ENCODE measurements at places on chromosomes 7 and 10. TPM values are rescaled to one million over a fixed set of nuclear protein-coding genes. Genes with fewer than 3 reads are reported as not detected.

The FIS1 gene
- total RNA-seq: 118 TPM

The POLR2J gene
- total RNA-seq: 53.2 TPM

The C10orf53 gene
- total RNA-seq: not detected

The GPC2 gene
- total RNA-seq: 3.6 TPM

The CYP3A5 gene
- total RNA-seq: not detected

The STK17A gene
- total RNA-seq: 161 TPM

The C10orf120 gene
- not detected for total RNA-seq

The PTPN12 gene
- total RNA-seq: 24.4 TPM

The BLNK gene
- 0.10 TPM for total RNA-seq

The GDF2 gene
- not detected for total RNA-seq

- no peak for DNase-seq
Observed at GRCh38 chr10:7291487-7292270, 119.2 kb downstream of the SFMBT2 start.

GRCh38 chr7:128005117-128005516 lies 26.1 kb downstream of the LRRC4 start:
- no peak for DNase-seq

DNA sequence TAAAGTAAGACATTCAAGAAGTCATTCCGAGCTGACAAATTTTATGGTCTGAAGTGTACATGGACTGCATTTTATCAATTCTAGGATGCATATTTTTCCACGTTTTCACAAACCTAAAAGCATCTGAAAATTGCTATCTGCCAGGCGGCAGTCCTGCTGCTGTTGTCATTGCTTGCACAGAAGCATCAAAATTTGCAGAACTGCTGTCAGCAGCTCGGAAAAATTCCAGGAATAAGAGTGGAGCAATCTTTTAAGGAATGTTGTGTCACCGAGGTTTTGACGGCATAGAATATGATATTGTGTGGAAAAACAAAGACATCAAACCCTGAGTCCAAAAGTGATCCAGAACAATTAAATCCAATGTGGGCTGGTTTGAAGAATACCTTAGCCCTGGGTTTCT lies 61.4 kb downstream of the CHCHD3 start:
- no peak for DNase-seq

DNA sequence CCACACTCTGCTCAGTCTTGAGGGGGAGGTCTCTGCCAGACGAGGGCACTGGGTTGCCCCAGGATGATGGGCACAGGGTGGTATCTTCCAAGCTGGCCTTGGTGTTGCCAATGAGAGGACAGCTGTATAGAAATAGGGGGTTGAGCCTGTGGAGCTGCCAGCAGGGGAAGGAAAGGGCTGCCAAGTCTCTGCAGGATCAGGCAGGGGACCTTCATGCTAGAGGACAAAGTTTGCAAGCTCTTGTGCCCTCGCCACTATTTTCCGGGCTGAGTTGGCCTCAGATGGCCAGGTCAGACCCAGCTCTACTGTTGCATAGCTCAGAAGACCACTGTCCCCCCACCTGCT lies 68.7 kb downstream of the ARHGAP22 start:
- DNase-seq: no peak

DNA sequence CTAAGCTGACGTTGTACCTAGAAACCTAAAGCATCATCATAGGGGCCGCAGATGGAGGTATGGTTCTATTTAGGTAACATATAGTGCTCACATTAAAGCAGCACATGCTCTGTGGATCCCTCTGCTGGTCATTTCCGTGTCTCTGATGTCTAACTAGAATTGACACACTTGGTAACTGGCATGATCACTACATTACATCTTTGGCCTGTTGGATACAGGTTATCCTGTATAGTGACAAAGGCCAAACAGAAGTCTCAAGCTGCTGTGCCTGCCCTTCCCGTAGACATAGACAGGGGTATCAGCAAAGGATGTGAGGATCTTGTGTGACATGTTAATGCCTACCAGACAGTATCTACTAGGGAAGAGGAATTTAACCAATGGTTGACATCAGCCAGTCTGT lies 51.2 kb downstream of the KIF5B start:
- peak; percentile 8 for DNase-seq

GRCh38 chr10:62613424-62613823 lies 191.1 kb upstream of the ADO start:
- DNase-seq: peak; percentile 54

DNA sequence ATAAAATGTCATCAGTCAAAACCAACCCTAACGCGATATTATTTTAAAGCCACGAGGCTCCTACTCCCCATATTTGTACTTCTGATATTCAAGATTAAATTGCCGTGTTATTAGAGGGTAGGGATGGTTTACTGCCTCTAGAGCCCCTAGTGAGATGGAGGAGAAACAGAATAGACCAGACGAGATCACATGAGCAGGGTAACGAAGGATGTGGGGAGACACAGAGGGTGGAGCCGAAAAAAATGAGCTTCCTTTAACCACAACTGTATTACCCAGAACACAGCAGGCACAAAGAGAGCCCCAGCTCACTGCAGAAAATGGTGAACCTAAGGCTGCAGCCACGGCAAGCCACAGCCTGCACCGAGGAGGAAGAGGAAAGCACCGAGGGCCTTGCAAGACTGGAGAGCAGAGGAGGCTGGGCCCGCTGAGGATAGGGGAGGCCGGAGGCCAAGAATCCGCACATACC lies 14.3 kb downstream of the ZC3HAV1 start:
- no peak for DNase-seq

DNA sequence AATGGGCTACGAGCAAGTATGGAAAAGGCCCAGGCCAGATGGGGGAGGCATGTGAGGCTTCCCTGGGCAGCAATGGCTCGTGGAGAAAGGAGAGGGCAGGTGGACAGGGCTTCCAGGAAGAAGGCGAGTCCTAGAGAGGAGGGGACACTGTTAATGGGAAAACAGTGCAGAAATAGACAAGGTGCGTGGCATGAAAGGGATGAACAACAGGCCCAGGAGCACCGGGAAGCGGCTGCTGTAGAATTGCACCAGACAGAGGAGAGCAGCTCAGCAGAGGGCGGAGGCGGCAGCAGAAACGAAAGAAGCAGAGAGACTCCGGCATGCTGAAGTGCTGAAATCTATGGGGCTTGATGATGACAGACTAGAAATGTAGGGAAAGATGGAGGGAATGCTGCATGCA lies 102.1 kb downstream of the PIP4K2A start:
- no peak for DNase-seq

DNA sequence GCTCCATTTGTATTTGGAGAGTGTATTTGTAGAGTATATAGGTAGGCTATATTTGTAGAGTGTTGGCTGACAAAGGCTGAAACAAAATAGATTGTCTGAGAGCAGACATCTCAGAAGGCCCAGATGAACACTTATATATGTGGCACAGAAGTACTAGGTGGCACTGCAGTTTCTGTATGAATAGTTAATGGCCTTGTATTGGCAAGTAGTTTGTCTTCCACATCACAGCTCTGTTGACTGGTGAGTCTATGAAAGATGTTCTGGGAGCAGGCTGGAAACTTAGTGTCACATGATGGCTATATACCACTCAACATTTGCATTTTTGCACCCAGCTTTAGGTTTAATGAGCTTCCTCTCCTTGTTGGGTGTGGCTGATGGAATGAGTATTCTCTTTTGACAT lies 51.9 kb downstream of the CCNY start:
- DNase-seq: no peak

GRCh38 chr10:117312430-117312829 lies 62.8 kb downstream of the PDZD8 start:
- DNase-seq: no peak

GRCh38 chr7:6271060-6271658 lies 1.3 kb downstream of the CYTH3 start:
- DNase-seq: peak; percentile 86

GRCh38 chr7:44959433-44959951 lies 19.3 kb downstream of the MYO1G start:
- peak; percentile 65 for DNase-seq

DNA sequence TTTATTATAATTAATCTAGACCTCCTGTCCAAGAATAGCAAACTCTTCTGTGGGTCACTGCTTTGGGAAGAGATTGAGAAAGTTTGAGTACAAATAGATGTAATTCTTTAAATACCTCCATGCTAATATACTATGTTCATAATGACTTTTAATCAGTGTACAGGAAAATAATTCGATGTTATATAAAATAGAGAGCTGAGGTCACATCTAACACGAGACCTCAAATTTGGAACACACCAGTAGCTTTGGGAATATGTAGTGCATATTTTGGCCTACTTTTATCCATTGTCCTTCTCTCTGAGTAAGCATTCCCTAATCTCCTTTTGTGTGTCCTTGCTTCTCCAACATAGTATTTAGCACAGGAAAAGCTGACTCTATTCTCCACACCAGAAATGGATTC lies 27.3 kb upstream of the CABCOCO1 start:
- DNase-seq: no peak

- no peak for DNase-seq
Observed at GRCh38 chr10:44049301-44050015, 335.4 kb downstream of the CXCL12 start.

GRCh38 chr7:151808400-151809145 lies 68.3 kb downstream of the PRKAG2 start:
- peak; percentile 78 for DNase-seq

DNA sequence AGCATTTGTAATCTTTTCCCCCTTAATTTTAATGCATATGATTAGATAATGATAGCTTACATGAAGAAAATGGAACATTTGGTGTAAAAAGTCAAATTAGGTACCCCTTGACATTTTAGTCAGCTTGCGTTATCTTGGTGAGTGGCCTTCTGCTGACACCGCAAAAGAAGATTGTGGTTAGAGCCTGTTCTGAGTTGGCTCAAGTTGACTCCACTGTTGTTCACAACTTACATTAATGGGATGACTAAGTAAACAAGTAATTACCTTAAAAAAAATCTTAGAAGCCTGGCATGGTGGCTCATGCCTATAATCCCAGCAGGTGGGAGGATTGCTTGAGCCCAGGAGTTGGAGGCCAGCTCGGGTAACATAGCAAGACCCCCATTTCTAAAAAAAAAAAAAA lies 24.2 kb downstream of the TRRAP start:
- peak; percentile 63 for DNase-seq

GRCh38 chr10:128286762-128287500 lies 160.7 kb upstream of the MKI67 start:
- no peak for DNase-seq

DNA sequence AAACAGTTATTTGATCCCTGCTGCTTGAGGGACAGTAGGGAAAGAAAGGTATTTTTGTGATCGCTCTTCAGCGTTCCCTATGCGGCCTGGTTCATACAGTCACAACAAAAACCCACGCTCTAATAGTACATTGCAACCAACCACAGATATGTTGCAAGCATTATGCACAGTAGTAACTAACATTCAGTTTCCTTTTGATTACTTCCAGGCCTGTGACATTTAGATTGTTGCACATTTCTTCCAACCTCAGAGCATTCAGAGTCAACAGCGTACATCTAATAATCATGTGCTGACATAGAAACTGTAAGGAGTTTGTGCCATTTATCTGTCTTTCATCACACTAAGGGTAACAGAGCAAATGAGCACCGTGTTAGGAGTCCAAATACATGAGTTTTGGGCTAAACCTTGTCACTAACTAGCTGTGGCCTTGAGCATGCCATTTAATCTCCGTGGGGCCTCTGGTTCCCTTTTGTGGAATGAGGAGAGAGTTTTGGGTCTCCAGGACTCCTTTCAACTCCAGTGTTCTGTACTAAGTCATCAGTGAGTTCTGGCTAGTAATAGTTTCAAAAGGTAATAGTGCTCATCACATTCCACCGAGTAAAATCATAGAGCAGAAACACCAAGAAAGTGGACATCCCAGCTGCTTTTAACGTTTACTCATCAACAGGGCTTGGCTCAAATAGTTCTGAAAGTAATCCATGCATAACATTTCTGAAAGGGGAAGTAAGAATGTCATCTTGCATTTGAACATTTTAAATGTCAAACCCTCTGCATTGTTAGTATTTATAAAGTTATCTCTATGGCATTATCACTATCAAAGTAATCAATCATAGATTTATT lies 99.0 kb upstream of the FZD1 start:
- DNase-seq: no peak

GRCh38 chr10:101839416-101840063 lies 4.1 kb downstream of the KCNIP2 start:
- no peak for DNase-seq

DNA sequence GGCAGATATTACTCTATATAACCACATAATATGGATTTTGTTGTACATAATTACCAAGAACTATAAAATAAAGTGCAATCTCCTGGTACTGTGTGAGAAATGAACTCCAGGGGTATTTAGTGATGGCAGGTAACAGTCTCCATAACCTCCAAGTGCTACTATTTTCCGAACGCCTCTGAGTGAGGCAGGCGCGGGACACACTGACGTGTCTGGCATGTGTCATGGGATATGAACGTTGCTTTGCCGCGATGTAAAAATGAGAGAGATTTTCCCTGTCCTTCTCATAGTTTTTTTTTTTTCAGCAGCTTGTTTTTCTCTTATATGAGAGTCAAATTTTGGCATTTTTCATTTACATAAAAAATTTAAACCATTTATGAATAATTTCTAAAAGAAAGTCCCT lies 3.6 kb downstream of the ADARB2 start:
- DNase-seq: no peak

GRCh38 chr7:85509476-85509875 lies 322.6 kb upstream of the SEMA3D start:
- no peak for DNase-seq

GRCh38 chr7:18386607-18387006 lies 108.9 kb upstream of the HDAC9 start:
- DNase-seq: no peak

- no peak for DNase-seq
Observed at GRCh38 chr10:71408436-71409225, 11.9 kb downstream of the CDH23 start.

DNA sequence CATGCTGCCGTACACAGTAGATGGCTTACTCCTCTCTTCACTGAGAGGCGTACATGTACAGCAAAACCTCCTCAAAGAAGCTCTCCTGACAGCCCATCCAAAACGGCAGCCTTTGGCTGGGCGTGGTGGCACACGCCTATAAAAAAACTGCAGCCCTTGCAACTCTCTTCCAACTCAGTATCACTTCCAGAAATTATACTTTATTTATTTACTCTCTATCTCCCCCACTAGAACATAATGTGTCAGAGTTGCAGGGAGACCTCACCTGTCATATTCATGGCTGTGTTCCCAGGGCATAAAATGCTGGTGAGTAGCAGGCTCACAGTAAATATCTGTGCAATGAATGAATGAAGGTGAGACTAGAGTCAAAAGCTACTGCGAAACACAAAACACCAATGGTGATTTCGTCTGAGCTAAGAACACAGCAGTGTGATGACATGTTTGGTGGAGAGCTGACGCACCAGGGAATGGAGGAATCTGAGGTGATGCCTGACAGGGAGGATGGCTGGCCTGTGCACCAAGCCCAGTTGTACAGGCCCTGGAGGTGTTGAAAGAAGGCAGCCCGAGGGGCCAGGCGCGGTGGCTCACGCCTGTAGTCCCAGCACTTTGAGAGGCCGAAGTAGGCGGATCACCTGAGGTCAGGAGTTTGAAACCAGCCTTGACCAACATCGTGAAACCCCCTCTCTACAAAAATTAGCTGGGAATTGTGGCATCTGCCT lies 55.3 kb downstream of the COBL start:
- DNase-seq: no peak

DNA sequence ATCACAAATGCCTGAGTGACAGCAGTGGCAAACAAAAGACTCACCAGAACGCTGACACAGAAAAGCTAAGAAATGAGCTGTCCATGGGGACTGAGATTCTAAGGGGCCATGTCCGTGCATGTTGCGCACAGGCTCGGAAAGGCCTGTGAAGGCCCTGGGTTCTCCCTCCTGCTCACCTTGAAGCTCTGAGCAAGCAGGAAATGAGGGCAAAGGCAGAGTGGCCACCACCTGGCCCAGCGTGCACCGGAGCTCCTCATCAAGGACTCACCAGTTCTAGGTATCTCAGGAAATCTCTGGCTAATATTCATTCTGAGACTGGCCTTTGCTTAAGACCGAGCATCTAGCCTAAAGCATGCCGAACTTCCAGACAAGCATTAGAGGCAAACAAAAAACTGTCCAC lies 52.7 kb downstream of the MAD1L1 start:
- DNase-seq: no peak
